ENCODE measurements at places on chromosomes 1 and 21. TPM values are rescaled to one million over a fixed set of nuclear protein-coding genes. Genes with fewer than 3 reads are reported as not detected.

DNA sequence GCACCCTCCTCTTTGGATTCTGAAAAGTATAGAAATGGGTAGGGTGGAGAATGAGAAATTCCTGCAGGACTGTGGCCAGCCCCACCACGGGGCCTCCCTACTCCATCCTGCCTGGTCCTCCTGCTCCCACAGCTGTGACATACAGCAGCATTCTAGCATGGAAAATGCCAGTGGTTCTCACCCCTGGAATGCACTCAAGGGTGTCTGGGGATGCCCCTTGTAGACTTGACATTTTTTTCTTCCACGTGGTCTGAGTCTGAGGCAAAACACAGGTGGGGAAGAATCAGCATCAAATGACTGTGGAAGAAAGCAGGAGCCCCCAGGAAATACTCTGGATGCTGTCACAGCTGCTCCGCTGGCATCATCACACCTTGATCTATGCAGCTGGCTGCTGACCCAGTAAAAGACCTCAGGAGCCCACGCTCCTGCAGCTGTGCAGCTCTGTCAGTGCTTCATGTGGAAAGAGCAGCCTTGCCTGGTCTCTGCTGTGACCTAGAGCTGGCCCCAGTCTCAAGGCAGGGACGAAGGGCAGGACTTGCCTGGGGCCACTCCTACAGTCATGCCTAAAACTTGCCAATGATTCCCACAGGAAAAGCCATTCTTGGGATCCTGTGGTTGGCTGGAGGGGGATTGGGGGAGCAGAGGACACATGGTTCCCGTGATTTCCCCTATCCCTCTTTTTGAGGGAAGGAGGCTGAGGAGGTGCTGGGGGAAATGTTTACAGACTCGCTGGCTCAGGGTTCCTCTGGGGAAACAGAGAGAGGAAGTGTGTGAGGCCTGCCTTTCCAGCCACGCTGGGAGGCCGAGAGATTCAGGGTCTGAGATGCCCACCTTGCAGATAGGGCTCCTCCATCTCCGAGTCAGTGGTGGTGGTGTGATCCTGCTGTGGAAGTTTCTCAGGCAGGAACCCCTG is 10.8 kb upstream of the A3GALT2 start:
- DNase-seq, result no peak

- DNase-seq, result no peak
Measured at GRCh38 chr1:56135069-56135863, 444.1 kb downstream of the PLPP3 start.

- no peak for DNase-seq
Measured at GRCh38 chr1:22518379-22518778, 44.9 kb upstream of the EPHA8 start.

GRCh38 chr1:198151688-198152087 is 5.1 kb upstream of the NEK7 start:
- DNase-seq, result no peak

DNA sequence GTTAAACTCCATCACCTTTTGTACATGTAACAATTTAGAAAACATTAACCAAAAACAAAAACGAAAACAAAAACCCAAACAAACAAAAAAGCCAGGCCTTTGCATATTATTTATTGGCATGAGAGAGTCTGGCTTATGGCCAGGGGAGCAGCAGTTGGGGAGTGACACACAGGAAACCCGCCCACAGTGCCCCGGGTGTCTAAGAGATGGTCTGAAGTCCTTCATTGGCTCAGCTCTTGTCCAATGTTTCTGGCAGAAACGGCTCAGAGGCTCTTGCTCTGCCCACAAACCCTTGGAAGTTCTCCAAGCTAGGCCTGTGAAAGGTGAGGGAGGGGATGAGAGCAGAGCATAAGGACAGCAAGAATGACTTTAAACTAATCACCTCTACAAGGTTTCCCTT is 131.5 kb downstream of the CNIH3 start:
- no peak for DNase-seq

DNA sequence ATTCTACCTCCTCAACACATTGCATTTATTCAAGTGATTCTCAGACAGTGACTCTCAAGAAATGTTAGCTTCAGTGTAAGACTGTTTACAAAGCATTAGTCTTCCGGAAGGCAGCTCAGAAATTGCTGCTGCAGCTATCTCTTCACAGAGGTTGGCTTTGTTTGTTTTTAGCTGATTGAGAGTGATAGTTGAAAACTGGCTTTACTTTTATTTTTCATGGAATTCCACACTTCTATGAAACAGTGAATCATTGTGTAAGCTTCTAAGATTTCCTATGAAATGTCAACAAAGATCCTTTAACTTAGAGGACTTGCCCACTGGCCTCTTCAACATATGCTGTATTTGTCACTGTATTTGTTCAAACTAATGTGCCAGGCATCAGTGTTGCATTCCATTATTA is 121.3 kb downstream of the TNNI3K start:
- DNase-seq, result no peak

DNA sequence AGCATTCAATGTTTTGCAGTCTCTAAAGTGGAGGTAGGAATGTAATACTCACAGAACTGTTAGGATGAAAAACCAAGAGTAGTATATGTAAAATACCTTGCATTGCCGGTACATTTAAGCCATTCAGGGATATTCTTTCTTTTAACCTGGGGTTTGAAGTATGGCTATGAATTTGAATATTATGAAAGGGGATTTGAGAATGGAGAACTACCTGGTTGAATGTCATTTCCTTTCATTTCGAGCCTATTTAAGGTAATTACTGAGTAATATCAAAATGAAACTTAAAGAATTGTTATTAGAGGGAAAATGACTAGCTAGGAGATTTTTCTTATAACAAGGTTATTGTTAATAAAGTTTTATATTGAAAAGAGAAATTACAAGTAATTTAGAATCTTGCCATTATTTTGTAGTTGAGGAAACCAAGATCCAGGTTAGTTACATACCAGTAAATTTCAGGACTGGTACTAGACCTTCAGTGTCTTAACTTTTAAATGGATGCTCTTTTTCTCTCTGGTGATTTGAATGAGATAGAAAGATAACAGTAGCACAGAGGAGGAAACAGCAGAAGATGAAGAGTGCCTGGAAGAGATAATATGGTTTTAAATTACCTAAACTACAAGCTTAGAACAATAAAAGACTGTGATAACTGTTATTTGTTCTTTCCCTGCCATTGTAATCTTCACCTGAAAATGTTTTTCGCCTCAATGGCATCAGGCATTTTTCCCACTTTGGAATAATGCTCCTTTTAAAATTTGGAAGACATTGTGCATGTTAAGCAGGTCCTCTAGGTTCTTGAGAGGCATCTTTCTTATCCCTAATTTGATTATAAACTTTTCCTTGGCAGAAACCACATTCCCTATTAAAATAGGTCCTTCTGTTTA is 103.2 kb downstream of the PKN2 start:
- DNase-seq, result no peak

DNA sequence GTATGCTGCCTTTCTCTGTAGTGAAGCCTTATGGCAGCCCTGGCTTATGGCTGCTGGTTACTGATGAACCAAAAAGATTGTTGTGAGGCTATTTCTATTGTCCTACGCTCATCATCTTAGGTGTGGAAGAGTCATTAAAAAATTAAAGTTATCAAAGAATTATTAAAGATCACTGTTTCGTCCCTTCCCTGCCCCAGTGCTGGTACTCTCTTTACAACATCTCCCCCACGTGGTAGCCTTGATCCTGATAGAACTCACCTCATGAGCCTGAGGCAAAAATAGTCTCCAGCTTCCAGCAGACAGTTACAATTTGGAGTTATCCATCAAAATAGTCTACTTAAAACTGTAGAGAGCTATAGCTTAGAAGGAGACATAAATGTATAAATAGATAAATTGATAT is 201.5 kb downstream of the S1PR1 start:
- DNase-seq, result no peak

DNA sequence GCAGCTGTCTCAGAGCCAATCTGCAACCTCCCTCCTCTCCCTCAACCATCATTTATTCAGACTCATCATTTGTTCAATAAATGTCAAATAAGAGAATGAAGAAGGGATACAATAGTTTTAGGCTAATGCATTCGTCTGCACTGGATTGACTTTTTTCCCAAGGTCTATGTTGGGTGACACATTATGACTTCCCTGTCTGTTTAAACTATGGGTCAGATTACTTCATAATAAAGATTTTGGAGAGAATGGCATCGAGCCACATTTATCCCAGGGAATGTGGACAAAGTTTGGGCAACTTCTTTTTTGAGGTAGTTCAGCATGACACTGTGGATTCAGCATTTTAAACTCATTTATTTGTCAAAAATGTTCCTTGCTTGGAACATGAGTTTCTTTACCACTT is 107.4 kb upstream of the ADGRL2 start:
- DNase-seq, result no peak

DNA sequence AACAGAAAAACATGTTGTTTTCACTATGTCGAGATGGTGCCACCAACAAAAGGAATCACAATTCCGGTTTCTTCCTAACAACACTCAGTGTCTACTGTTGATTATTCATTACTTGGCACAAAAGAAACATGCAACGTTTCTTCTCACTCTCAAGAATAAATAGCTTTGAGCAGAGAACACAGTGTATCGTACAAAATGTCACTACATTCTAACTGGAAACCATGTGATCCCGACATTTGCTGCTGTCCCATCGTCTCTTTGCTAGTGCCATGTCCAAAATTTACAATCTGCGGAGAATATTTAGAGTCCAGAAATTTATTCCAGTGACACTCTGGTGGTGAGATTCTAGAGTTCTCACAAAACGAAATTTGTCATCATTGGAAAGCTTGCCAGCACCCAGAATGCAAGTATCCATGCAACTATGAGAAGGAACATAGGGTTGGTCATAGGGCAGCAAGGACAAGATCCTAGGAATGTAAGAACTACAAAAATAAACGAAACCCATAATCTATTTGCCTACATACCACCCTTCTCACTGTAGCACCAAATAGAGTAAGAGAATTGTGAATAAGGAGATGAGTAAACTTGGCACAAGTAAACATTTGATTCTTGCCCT is 505.1 kb downstream of the LTN1 start:
- DNase-seq, result no peak

DNA sequence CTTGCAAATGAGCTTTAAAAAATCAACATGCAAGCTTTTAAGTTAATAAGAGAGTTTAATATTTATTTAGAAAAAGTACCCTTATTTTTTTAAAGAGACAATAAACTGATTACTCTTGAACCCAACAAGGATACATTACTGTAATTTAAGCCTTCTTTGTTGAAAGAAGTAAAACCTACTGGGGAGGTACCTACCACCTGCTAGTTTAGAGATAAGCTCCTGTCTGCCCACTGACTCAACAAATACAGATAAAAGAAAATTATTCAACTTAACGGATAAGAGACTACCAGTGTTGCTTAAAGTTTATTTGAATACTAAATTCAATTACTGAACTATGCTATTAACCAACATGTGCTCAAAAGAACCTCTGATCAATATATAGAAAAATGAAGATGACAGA is 23.1 kb downstream of the USP24 start:
- no peak for DNase-seq

GRCh38 chr1:214660900-214661299 is 57.9 kb downstream of the CENPF start:
- DNase-seq, result peak; percentile 19

DNA sequence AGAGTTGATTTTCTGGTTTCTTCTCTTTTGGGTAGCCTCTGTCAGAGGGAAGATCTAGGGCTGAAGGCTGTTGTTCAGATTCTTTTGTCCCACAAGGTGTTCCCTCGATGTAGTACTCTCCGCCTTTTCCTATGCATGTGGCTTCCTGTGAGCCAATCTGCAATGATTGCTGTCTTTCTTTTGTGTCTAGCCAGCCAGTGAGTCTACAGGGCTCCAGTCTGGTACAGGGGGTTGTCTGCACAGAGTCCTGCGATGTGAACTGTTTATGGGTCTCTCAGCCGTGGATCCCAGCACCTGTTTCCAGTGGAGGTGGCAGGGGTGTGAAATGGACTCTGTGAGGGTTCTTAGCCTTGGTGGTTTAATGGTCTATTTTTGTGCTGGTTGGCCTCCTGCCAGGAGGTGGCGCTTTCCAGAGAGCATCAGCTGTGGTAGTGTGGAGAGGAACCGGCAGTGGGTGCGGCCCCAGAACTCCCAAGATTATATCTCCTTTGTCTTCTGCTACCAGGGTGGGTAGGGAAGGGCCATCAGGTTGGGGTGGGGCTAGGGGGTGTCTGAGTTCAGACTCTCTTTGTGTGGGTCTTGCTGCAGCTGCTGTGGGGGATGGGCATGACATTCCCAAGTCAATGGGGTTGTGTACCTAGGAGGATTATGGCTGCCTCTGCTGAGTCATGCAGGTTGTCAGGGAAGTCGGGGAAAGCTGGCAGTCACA is 81.3 kb upstream of the C21orf91 start:
- peak; percentile 44 for DNase-seq

DISC1 gene
- 6.6 TPM for total RNA-seq

WDR77 gene
- total RNA-seq, result 52.3 TPM

FH gene
- total RNA-seq, result 80.8 TPM

SYCP1 gene
- total RNA-seq, result 0.34 TPM
